ENCODE measurements at places on chromosomes 11 and 22.

GRCh38 chr11:13091373-13091772, 82.3 kb downstream of the RASSF10 start:
- no peak for DNase-seq

GRCh38 chr22:17891481-17892167, 117.4 kb upstream of the BID start:
- no peak for DNase-seq

DNA sequence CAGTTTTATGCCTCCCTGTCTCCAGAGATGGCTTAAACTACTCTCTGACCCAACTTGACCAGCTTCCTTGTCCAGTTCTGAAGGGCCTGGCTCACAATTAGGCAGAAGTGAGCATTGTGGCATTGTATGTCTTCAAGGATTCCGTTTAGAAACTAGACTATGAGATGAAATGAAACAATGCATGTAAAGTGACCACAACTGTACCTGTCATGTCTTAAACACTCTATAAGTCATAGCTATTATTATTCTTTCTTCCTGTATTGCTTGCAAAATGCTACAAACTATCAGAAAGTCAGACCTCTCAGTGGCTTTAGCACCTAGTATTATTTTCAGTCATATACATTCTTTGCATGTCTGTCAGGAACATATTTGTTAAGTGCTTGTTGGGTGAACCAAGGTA, 127.9 kb upstream of the MTMR2 start:
- no peak for DNase-seq

GRCh38 chr11:17683377-17684161, 35.8 kb upstream of the MYOD1 start:
- no peak for DNase-seq

- DNase-seq, result no peak
Measured at GRCh38 chr11:68266121-68266891, 5.5 kb downstream of the C11orf24 start.

DNA sequence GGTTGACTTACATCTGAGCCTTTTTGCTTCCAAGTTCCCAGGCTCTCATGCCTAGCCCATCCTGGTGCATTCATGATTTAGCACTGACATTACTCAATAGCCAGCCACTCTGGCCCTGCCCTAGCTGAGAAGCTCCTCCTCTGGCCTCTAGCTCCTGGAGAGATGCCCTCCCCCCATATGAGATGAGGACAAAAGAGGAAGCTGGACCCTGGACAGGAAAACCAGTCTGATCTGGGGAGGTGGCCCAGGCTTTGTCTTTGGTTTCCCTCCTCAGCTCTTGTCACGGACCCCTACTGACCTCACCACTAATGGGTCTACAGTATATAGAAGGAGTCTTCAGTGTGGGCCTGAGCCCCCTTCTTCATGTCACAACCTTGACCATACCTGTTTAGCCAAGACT, 3.0 kb downstream of the RHOG start:
- no peak for DNase-seq

- no peak for DNase-seq
Measured at GRCh38 chr11:44765026-44765595, 38.3 kb downstream of the TSPAN18 start.

GRCh38 chr11:117513666-117514065, 186.0 kb downstream of the CEP164 start:
- no peak for DNase-seq

- DNase-seq, result peak; percentile 7
Measured at GRCh38 chr11:125591649-125592304, 875 bp upstream of the STT3A start.

DNA sequence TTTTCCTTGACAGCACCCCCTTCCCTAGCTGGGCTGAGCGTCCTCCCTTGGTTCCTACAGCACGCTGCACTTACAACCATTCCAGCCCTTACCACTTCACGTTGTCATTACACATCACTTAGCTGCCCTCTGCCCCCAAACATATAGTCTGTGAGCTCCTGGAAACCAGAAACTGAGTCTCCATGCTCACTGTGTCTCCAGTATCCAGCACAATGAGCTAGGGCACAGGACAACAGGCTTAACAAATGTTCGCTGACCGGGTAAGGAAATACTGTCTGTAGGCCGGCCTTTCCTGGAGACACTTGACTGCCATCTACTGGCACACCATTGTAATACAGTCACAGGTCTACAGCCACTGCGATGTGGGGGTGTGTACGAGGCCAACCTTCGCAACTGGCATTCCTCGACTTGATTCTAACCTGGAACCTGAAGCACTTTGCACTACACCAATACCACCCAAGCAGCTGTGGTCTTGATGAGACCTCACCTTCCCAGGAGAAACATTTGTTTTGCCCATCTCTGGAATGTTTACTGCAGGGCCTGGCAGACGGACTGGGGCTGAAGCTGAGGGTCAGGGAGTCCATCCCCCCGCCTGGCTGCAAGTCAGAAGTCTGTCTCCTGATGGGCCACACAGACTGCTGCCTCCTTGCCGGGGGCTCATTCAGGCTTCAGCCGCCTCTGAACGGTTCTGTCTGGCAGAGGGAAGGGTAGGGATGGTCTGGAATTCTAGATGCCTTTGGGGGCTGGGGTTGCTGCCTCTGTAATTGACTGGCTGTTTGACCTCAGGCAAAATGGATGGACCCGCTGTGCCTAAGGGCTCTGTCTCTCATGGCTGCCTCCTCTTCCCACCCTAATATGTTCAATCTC, 72.0 kb downstream of the SYN3 start:
- DNase-seq, result no peak

DNA sequence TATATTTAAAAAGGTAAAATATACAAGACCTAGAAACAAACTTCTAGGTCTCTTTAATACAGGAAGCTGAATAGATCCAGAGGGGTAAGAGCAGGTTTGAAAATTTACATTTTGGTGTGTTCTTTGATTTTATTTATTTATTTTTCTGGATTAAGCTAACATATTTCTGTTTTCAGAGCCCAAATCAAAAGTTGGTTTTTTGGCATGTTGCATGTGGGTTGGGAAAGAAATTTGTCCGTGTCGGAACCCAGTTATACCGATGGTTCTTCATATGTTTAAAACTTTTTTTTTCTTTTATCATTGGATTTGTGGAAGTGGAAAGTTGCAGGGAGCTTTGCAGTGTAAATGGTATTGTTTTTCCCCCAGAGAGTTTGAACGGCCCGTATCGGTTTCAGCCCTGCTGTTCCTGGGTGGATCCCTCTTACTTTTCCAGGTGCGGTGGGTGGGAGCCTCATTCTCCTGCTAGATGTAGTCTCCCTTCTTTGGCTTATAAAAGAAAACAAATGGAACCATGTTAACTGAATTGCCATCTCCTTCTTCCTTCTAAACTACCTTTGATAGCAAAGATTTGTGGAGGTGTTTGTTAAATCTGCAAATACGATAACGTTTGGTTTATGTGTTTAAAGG, 746 bp downstream of the CTNND1 start:
- DNase-seq, result no peak

DNA sequence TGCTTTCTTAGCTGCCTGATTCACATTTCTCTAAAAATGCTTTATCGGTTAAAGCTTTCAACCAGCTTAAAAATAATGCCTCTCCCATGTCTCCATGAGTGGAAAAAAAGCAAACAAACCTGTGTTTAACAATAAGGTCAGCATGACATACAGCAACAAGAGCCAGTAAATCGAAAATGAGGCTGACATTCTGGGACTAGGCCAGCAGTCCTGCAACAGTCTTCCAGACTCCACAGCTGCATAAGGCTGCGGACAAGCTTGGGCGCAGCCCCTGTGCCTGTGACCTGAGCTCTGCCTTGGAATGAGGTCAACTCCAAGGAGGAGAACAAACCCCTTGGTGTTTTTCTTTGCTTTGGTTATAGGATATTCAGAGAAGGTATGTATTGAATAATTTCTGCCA, 95.5 kb downstream of the PGR start:
- DNase-seq, result no peak

All from activated CD4-positive, CD25-positive, alpha-beta regulatory T cell treated with anti-CD3 and anti-CD28 coated beads, Interleukin-2, amount 50 U/mL, for 16 hours (primary cell).